ENCODE measurements at places on chromosomes 16 and 17.

DNA sequence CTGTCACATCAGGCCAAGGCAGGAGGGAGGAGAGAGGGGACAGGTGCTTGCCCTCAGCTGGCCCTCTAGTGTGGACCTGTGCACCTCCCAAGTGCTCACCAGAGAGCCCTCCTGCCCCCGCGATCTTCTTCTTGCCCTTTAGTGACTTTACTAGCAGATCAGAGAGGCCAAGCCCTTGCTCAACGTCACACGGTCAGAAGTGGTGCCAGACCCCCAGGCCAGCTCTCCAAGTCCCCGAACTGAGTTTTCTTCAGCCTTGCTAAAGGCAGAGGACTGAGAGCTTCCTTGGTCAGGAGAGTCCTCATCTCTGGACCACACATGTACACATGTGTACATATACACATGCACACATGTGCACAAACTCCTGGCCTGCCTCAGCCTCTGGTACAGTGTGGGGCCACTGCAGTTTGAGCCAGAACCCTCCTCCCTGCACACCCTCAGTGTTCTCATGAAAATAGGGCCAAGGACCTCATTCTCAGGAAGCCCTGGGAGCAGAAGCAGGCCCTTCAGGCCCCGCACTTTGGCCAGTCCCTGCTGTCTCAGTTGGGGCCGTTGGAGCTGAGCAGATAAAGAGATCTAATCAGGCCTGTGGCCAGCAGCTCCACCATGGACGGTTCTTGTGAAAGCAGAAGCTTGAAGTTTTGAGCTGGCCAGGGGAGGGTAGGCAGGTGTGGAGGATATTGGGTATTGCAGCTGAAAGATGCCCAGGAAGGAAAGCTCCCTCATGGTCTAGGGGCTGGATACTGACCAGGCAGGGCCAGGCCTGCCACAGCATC, 7.4 kb upstream of the EPX start:
- DNase-seq = no peak

DNA sequence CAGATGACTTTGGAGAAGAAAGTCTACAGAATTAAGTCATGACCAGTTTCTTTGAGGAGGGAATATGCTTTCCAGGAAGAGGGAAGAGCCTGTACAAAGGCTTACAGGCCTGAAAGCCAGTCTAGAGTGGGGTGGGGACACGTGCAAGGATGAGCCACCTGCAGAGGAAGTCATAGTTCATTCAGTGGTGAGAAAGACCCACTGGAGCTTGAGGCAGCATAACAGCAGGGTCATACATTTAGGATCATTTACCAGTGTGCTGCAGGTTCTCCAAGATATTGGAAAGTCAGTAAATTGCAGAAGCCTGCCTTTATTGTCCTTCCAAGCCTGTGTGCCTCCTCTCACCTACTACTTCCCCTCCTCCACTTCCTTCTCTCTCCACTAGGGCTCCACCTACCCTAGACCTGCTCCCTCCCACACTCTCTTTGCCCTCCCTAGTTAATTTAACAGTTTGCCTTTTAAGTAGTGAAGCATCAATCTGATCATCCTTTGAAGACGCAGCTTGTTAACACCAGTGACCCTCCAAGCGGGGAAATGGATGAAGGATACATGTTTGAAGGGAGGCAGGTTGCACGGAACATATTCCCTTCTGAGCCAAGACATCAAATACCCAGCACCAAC, 40.2 kb downstream of the CDRT15 start:
- DNase-seq = no peak

DNA sequence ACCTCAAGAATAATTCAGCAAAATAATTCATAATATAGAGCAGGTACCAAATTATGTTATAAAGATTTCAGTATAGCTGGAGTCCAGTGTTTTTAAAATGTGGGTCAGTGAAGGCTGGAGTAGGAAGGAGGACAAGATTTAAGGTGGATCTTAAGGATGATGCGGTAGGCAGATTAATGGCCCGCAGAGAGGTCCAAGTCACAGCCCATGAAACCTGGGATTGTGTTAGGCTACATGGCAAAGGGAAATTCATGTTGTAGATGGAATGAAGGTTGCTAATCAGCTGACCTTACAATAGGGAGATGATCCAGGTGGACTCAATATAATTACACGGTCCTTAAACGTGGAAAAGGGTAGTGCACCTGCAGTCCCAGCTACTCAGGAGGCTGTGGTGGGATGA, 6.2 kb upstream of the IRF8 start:
- no peak for DNase-seq

- no peak for DNase-seq
These were observed 47.8 kb downstream of the ARHGAP27 start for GRCh38 chr17:45384789-45385262.

DNA sequence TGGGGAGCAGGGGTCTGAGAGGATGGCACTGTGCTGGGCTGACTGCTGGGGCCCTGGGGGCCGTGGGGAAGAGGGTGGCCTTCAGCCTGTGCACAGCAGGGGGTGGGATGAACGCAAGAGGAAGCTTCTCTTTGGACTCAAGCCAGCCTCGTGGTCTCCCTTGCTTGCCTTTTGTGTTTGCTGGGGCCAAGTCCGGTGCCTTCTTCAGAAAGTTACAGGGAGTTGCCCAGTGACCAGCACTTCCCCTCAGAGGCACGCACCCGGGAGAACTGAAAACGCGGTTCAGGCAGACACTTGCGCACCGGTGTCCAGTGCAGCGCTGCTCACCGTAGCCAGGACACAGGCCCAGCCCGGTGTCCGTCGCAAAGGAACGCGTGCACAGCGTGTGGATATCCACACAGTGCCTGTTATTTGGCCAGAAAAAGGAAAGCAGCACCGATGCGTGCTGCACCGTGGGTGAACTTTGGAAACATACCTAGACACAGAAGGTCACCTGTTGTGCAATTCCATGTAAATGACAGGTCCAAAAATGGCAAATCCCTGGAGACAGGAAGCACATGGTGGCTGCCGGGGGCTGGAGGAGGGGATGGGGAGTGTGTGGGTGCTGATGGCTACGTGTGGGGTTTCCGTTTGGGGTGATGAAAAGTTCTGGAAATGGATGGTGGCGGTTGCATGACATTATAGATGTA, 29.4 kb upstream of the NUDT16L1 start:
- no peak for DNase-seq

GRCh38 chr16:86026916-86027315, 128.0 kb downstream of the IRF8 start:
- no peak for DNase-seq

- DNase-seq = no peak
These were observed 21.3 kb downstream of the FBXL20 start for GRCh38 chr17:39380144-39380543.

- DNase-seq = no peak
These were observed 230.7 kb downstream of the BCAS3 start for GRCh38 chr17:60908324-60908723.

Measured in NCI-H187 (cell line).